ENCODE measurements at places on chromosomes 7 and 10.

GRCh38 chr7:130486954-130487436 lies 4.9 kb upstream of the MEST start:
- DNase-seq, result no peak

- no peak for DNase-seq
These were observed 286.4 kb downstream of the ARHGAP12 start for GRCh38 chr10:31642281-31642680.

- no peak for DNase-seq
These were observed 65.6 kb downstream of the PKD1L1 start for GRCh38 chr7:47882635-47883034.

DNA sequence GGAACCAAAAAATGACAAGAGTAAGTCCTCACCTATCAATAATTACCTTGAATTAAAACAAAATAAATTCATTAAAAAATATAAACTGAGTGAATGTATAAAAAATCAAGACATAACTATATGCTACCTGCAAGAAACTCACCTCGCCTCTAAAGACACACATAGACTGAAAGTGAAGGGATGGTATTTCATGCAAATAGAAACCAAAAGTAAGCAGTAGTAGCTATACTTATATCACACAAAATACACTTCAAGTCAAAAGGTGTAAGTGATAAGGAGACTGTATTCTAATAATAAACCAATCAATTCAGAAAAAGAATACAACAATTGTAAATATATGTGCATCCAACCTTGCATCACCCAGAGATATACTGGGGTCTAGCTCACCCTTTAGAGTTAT lies 332.6 kb downstream of the SH2D4B start:
- no peak for DNase-seq

- no peak for DNase-seq
These were observed 568.9 kb upstream of the ANKRD30A start for GRCh38 chr10:36556468-36556867.

Measured in neuronal stem cell (in vitro differentiated cells).